Stimulated activated CD4-positive, alpha-beta T cell treated with anti-CD3 and anti-CD28 coated beads, TNF-alpha, amount 100 ng/mL, for 1 hour (primary cell): ENCODE measurements at places on chromosomes 7 and 10.

DNA sequence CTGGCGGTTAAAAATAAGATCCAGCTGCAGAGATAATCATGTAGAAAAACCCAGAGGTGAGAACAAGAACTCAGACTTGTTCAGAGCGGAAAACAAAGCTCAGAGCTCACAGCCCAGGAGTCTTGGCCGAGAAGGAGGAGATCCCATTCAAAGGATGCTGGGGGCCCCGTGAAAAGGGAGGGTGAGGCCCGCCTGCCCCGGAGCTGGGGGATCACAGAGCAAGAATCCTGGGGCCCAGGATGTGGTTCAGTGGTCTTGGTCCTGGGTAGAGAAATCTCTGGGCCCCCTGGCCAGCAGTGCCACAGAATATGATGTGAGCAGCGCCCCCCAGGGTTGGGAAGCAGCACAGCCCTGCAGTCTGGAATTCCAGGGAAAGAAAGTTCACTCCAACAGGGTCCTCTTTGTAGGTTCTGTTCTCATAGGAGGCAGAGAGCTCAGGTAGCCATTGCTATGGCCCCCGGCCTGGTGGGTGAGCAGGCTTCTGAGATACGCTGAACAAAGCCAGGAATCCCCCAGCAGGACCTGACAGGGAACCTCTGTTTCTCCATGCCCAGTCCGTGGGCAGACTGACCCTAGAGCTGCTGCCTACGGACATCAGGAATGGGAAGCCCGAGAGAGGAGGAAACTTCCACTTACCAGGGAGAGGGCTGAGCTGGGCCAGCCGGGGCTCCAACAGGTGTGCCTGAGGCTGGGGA is 77.7 kb upstream of the GNA12 start:
- DNase-seq, result no peak

- DNase-seq, result no peak
Observed at GRCh38 chr7:139811066-139811465, 18.0 kb upstream of the TBXAS1 start.

- DNase-seq, result no peak
Observed at GRCh38 chr7:111175908-111176441, 85.0 kb downstream of the LRRN3 start.

GRCh38 chr10:71860243-71861029 is 9.4 kb upstream of the PSAP start:
- no peak for DNase-seq

GRCh38 chr7:101411508-101411874 is 48.8 kb downstream of the COL26A1 start:
- no peak for DNase-seq

- DNase-seq, result no peak
Observed at GRCh38 chr10:75597773-75598440, 166.5 kb downstream of the LRMDA start.

GRCh38 chr7:155255071-155255470 is 42.6 kb upstream of the INSIG1 start:
- DNase-seq, result no peak

DNA sequence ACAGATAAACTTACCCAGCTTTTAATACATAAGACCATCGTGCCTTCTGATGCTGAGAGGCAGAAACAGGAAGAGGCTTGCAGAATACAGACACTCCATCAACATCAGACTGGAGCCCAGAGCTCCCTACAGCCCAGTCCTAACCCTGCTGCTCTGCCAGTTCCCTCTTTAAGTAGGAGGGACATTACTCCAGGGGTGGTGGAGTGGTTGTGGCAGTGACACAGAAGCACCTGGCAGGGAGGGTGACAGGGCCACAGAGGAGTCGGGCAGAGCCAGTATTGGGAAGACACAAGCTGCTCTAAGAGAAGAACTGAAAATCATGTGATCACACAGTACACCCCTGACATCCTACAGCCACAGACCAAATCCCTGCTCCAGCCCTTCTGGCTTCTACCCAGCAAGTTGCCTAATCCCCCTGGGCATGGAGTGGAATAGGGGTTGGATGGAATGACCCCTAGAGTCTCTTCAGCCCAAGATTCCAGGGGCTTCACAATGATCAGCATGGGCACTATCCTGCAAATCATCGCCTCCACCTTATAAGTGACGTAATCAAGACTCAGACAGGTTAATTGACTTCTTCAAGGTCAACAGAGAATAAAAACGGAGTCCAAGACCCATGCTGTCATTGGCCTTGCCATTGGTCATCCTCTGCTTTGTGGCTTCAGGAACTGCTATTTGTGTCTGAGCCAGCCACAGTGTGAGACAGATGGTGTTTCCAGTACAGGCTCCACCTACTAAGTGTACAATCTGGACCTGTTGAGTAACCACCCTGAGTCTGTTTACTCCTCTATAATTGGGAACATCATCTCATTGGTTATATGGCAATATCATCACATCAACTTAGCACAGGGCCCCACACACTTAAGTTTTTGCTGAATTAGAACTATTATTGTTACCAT is 61.1 kb upstream of the ZMIZ1 start:
- no peak for DNase-seq

GRCh38 chr7:133059263-133059662 is 22.6 kb downstream of the CHCHD3 start:
- DNase-seq, result no peak

- DNase-seq, result no peak
Observed at GRCh38 chr7:5697754-5698424, 83.6 kb downstream of the RNF216 start.

DNA sequence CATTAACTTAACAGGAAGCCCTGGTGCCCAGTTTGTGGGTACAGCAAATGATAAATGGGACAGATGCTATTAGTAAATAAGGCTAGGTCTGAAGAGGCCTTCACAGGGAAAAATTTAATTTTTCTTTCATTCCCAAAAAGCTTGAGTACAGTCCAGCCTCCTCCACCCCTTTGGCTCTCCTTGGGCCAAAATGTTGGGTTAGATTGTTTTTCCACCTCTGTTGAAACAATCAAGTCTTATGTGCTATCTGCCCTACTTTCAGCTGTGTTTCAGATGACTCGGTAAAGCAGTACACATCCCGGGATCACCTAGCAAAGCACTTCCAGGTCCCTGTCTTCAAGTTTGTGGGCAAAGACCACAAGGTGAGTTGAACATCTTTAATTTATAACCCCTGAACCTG is 24.3 kb downstream of the PLA2G12B start:
- no peak for DNase-seq

GRCh38 chr10:49257626-49258349 is 41.2 kb upstream of the C10orf71 start:
- DNase-seq, result no peak

DNA sequence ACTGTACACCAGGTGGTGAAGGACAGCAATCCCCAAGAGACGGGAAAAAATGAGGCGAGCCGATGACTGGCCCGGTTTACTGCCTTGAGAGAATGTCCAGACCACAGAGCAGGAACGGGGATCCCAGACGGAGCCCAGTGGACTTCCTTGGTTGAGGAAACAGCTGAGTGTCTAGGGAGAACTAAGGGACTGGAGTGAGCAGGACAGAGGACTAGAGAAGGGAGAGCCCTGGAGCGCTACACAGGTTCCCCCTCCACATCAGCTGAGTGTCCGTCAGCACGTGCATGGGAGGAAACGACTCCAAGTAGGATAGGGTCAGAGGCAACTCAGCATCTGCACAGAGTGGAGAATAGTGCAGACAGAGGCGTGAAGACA is 7.1 kb upstream of the WDR86 start:
- DNase-seq, result no peak

DNA sequence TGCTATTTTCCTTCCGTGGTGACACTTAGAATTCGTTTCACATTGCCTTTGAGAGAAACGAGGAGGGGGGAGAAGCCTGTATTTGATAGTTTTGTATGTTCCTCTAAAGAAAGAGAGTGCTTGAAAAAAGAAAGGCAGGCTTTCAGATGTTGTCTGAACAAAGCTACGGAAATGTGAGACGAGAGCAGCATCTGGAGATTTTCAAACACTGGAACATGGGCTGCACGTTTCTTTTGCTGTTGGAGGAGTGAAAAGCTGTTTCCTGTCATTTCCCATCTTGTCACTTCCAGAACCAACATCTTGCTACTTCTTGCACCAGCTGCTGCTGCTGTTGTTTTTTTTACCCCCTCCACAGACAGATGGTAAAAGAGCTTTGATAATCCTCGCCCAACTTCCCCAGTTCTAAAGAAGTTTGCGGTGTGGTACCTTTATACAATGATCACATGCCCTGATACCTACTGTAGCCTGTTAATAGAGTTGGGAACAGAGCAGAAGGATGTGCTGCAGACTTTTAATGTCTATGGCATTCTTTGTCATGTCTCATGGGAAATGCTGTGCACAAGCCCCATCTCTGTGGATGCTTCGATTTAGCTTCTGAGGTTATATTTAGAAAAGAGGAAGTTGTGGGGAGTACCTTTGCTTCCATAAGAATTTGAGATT is 408.1 kb downstream of the AUTS2 start:
- no peak for DNase-seq

DNA sequence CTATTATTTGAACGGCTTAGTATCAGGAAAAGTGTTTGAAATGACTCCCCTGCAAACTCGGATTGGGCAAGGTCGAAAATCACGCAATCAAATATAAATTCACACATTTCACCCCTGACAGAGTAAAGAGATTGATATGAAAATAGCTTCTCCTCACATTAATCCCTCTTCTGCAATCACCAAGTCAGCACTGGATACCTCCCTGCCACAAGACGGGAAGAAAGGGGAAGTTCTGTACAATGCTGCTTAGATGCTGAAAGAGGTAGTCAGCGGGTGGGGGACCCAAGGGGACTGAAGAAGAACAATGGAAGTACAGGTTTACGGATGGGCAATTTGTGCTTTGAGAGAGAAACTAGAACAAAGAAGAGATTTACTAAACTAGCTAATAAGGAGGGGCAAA is 72.0 kb upstream of the ANK3 start:
- DNase-seq, result no peak

GRCh38 chr7:78140109-78140508 is 341.5 kb downstream of the PHTF2 start:
- DNase-seq, result no peak

GRCh38 chr7:17598846-17599245 is 300.4 kb downstream of the AHR start:
- no peak for DNase-seq

DNA sequence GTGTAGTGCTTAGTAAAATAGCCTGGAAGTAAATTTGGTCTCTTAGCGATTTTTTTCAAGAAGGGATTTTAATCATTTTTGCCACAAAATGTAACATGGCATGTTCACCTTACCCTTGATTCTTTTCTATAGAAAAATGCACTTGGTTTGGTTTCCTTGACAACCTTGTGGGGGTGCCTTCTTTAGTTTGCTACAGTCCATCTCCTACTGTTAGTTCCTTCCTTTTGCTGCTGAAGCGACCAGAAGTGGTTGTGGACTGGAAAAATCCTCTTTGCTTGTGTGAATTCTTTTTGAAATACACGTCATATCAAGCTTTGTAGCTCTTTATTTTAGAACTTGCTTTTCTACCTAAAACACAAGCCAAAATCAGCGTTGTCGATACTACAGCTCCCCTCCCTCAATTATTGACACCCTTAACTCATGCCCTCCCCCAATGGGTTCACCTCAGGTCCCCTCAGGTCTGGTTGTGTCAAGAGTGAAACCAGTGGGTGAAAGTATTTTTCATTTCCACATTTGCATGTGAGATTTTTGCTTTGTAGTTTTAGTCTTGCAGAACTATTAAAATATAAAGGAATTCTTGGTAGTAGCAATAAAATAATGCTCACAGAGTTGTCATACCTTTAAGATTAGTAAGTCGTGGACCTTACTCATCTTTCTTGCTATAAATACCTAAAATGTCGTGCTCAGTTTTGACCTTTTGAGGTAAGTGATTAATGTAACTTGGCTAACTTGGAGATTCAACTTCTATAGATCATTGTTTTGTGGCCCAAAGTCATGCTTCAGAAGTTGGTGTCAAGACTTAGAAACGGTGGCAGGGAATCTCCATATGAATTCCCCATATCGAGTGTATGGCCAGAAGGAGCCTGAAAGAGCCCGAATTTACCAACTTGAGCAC is 1.5 kb downstream of the ACTR3B start:
- no peak for DNase-seq

DNA sequence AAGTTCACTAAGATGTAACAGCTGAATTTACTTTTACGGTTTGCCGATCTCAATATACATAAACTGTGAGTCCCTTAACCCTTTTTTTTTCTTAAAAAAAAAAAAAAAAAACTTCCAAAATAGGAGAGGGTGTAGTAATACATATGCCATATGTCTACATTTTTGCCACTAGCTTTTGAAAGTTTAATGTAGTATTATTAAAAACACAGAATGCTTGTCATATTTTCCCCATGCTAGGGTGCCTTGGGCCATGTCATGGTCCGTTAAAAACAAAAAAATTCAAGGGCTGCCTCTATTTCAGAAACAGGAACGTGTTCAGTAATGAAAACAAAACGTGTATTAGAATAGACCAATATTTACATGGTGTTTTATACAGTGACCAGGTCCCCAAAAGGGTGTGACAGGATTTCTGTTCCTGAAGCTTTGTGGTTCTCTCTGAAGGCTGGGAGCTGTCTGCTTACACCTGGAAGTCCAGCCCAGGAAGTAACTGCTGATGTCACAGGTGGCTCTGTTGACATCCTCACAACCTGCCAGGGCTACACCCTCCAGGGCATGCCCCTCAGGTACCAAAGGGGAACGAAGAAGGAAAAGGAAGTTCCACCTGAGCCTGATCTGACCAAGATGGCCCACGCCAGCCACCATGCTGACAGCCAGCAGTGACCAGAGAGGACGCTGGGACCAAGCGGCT is 79.0 kb downstream of the COBL start:
- DNase-seq, result no peak

GRCh38 chr10:32516567-32517495 is 70.9 kb downstream of the CCDC7 start:
- DNase-seq, result no peak

DNA sequence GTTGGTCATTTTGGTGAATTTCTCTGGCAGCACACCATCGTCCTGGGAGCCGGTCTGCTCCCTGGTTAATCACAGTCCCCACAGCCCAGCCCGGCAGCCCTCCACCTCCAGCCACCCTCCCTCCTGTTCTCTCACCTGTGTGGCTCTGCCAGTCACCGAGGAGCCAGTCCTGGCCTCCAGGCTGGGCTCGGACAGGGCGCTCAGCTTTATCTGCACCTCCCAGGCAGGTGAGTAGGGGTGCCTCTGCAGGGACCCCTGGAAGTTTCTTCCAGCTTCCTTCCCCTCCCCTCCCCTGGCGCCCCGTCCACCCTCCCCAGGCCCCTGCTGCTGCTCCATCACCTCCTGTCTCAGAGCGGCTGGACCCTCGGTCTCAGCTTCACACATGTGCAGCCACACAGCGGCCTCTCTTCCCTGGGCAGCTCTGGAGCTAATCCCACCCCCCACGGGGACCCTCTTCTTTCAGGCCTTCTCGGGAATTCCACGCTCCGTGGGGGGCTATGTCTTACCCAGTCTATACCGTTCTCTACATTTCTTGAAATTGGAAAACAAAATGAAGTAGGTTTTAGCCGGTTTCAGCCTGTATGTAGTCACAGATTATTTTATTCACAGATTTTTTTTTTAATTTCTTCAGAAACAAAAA is 213.9 kb upstream of the PPP2R2D start:
- no peak for DNase-seq

- DNase-seq, result no peak
Observed at GRCh38 chr10:124325998-124326636, 92.6 kb downstream of the OAT start.

GRCh38 chr10:37855636-37856035 is 1.8 kb downstream of the ZNF248 start:
- no peak for DNase-seq
